ENCODE measurements at places on chromosomes 3 and 15.

DNA sequence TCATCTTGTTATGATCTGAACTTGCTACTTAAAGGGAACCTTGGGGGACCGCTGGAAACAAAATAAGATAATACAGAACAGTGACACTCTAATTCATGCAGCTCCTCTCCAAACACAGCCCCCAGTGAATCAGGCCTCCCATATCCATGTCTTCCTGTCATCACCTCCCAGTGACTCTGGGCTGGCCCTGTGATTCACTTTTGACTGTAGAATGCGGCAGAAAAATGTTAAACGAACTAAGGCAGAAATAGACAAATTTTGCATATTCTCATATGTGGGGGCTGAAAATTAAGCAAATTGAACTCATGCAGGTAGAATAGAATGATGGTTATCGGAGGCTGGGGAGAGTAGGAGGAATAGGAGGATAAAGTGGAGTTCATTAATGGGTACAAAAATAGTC lies 20.2 kb upstream of the GADL1 start:
- no peak for DNase-seq

- no peak for DNase-seq
These were observed 272.1 kb downstream of the SI start for GRCh38 chr3:164806188-164806587.

DNA sequence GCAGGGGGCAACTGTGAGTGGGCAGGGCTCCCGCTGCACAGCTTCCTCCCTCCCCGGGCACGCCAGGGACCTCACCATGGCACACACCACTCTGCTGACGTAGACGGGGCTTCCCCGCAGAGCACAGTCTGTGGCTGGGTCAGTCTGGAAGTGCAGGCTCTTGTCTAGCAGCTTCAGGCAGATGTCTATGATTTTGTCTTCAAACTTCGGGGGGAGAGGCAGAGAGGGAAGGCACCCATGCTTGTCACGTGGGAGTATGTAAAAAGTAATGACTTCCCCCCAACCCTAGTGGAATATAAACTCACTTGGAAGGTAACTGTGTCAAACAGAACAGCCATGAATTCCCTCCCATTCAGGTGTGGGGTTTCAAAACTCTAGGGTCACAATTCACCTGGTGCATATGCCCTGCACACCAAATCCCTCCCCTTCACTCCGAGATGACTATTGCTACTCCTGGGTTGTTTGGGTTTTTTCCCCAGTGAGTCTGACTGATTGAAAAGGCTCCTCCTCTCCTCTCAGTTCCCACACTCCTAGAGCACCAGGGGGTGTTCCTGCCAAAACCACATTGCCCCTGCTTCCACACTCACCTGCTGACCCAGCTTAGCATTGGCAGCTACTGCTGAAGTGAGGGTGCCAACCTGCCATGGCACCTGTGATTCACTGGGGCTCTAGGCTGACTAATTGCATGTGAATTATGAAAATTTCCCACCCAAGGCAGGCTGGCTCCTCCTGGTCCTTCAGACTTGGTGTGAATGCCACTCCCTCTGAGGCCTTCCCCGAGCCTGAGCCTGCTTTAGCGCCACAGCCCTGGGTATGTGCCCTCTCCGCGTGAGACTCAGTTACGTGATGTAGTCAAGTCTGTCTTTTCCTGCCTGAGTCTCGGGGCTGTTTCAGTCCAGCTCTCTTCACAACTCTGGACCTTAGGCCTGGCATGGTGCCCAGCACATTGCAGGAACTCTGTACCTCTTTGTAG lies 13.0 kb downstream of the TGM5 start:
- no peak for DNase-seq

DNA sequence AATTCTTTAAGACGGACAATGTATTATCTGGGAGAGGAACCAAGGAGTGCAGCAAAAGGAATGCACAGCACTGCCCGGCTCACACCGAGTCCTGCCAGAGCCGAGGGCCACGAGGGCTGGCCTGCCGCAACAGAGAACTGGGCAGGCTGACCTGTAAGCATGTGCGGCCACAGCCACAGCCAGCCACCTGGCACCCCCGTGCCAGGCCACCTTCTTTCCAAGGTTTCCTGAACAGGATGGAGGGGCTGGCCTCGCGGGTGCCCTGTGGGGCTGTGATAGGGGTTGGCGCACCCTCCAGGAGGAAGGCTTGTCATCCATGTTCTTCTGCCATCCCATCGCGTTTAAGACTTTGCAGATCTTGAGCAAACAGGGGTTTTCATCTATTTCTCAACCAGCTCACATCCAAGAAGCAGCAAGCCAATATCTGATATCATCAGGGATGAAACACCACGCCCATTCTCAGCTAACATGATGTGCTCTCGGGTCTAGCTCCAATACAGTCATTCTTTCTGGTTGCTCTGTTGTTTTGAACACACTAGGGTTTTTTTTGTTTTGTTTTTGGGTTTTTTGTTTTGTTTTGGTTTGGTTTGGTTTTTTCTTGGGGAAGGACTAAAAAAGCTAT lies 10.2 kb downstream of the CA12 start:
- DNase-seq = no peak

- no peak for DNase-seq
These were observed 36.7 kb downstream of the ZPLD1 start for GRCh38 chr3:102471491-102471890.

GRCh38 chr3:8584661-8585060 lies 59.9 kb downstream of the SSUH2 start:
- no peak for DNase-seq

DNA sequence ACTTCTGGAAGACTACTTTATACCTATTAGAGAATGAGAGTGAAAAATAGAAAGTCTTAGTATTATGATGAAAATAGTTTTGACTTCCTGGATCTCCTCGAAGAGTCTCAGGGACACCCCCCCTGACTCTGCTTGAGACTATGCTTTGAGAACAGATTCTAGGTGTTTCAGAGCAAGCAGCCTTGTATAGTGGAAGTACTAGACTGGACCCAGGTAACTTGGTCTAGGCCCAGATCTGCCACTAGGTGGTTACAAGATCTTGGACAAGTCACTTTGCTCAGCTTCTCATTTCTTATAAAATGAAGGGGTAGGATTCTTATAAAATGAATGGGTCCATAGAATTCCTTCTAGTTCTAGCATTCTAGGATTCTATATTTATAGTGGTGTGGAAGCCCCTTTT lies 9.1 kb downstream of the ABHD5 start:
- no peak for DNase-seq

GRCh38 chr3:128070898-128071591 lies 18.8 kb downstream of the SEC61A1 start:
- DNase-seq = no peak

DNA sequence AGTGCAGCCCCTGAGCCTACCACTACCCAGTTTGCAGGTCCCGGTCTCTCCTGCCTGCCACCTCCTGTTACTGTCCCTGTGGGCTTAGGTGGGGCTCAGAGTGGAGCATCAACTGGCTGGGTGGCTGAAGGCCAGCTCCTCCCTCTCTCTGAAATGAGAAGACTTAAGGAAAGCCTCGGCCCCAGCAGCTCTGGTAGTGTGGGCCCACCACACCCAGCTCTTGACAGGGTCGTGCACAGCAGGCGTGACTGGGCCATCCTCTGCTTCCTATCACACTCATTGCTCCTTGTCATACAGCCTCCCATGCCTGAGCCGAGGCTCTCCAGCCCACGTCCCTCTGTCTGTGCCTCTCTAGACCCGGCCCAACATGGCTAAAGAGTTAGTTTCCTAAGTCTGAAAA lies 142.7 kb upstream of the LINGO1 start:
- no peak for DNase-seq

DNA sequence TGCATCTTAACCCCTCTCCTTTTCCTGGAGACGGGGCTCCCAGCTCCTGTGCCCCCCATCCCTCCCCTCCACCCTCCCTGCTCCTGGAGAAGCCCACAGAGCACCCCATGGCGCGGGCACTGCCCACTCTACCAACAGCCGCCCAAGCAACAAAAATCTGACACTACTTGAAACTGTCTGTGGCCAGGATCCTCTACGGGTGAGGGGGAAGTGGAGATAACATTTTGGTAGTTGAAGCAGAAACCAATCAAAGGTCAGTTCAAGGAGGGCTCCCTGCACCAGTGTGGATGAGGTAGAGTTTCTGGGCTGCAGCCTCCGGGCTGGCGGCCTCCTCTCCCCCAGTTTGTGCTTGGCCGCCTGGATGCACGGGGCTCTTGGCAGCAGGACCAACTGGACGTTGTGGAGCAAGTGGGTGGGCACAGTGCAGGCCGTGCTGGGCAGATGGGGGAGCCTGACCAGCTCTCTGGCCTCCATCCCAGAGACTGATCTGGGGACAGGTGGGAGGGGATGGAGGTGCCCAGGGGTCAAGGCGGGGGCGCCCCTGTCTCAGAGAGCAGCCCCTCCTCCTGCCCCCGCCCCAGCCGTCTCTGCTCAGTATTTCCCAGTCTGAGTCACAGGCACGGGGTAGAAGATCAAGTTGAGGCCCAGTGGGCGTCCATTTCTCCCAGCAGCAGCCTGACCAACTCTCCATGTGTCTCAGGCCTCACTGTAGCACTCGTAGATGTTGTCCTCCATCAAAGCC lies 12.8 kb downstream of the H1-8 start:
- no peak for DNase-seq

GRCh38 chr3:52041118-52041731 lies 15.1 kb downstream of the DUSP7 start:
- DNase-seq = no peak

DNA sequence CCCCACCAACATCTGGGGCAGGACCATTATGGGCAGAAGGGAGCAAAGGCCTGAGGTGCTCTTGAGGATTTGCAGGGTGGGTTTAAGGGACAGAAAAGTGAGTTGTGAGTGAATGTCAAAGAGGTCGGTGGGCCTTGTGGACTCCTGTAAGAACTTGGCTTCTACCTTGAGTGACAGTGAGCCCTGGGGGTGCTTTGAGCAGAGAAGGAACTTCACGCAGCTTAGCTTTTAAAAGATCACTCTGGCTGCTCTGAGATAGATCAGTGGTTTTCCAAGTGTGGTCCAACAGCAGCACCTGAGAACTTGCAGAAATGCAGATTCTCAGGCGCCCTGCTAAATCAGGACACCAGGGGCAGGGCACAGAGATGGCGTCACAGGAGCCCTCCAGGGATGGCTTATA lies 15.3 kb upstream of the ALAS1 start:
- no peak for DNase-seq

DNA sequence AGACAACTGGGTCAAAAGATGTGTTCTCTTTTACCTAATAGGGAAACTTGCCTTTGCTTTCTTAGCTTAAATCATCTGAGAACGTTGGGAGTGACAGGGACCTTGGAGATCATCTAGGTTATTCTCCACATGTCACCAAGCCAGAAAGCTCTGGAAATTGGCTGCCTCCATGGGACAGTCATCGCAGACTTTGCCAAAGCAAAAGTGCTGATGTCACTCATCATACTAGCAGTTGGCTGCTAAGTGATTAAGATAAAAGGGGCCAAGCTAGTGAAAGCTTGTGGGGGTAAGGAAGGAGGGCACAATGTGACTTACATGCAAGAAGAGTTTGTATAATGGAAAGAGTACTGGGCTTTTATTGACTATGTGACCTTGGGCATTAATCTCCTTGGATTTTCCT lies 198.0 kb upstream of the PFN2 start:
- no peak for DNase-seq

GRCh38 chr15:83533410-83533962 lies 86.3 kb downstream of the SH3GL3 start:
- DNase-seq = no peak

GRCh38 chr3:124791142-124791541 lies 60.9 kb downstream of the UMPS start:
- DNase-seq = no peak

DNA sequence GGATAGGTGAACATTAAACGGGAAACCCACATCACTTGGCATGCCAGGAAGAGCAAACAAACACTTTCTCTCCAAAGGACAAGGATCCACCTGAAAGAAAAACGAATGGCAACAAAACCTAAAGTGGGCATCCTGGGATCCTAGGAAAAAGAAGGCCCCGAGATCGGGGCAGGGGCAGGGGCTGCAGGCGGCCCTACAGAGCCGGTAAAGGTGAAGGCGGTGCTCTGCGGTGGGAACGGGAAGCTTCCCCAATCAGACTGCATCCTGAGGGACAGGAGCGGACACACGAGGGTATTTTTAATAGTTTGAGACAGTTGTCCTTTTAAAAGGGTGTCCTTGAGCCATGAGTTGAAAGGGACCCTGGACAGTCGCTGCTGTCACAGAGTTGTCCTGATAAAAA lies 24.9 kb upstream of the GABRA5 start:
- no peak for DNase-seq

DNA sequence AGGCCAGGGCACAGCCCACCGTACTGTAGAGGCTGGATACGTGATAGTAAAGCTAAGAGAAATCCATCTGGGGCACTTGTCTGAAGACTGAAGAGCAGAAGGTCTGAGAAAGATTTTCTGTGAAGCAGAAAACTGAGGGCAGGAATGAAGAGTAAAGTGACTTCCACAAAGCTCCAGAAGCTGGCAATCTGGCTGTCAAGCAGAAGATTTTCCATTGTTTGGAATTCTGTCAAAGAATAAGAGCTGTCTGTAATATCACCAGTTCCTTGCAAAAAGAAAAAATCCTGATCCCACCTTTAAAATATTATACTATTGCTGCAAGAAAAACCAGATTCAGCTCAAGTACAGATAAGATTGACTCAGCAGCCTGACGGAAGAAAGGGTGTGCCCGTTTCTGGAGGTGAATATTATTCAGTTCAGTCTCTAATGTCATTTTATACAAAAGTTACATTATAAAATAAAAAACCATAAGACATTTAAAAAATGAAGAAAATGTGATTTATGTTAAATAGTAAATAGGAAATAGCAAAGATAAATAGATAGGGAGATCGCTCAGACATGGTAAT lies 550.4 kb upstream of the SGO1 start:
- no peak for DNase-seq
